ENCODE measurements at places on chromosomes 4 and X.

DNA sequence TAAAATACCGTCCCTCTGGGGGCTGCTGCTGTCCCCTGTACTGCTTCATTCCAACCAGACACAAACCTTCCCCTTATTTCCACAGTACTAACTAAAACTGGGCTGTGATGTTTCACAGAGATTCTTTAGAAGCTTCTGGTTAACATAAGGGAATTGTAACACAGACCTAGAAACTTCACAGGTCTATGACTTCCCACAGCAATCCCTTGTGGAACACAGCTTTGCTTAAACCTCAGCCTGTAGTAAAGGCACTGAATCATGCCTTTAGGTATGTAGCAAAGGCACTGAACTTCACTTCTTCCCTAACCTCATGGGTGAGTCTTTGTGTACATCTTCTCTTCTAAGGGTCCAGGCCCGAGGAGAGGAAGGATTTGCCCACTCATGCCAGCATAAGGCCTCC lies 49.4 kb downstream of the SPINK2 start:
- DNase-seq = no peak

GRCh38 chr4:79199743-79200142 lies 126.1 kb downstream of the NAA11 start:
- DNase-seq = no peak

DNA sequence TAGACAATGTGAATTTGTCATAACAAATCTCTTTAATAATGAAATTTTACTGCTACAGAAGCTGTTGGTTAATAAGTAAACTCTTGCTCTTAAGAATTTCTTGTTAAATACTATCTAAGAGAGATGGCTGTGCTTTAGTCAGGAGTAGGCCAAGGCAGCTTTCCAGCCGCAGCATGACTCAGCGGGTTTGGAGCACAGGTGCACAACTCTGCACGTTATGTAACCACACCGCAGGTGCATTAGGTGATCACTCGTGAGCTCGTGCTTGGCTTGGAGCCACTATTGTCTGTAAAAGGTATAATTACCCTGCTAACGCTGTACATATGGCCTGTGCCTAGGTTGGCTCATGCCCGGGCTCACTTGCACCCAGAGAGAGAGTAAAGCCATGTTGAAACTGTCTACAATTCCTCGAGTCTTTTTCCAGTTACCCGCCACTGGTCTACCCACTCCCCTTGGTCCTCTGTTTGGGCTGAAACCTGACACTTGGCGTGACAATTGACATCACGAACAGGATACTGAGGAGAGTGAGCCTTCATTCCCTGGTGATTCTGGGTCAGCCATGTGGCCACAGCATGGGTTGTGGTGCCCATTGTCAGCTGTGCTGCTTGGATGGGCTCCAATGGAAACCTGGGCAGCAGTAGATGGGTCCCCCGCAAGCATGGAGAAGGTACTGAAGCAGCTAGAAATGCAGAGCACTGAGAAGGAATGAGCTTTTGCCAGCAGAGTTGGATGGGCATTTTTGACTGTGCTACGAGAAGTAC lies 18.4 kb upstream of the ANAPC4 start:
- DNase-seq = no peak

- no peak for DNase-seq
Measured at GRCh38 chr4:31530555-31530954, 810.4 kb downstream of the PCDH7 start.

- DNase-seq = no peak
Measured at GRCh38 chr4:169523796-169524195, 88.6 kb downstream of the NEK1 start.
